CD4-positive, alpha-beta T cell treated with Interleukin-6 at 100 ng/mL for 8 hours (primary cell): ENCODE measurements at places on chromosomes 3 and 15.

GRCh38 chr3:164459521-164460151 is 618.7 kb downstream of the SI start:
- DNase-seq: no peak

GRCh38 chr3:134790065-134790464 is 5.0 kb upstream of the EPHB1 start:
- DNase-seq: no peak

- DNase-seq: no peak
Measured at GRCh38 chr15:59438625-59439290, 772 bp downstream of the FAM81A start.

DNA sequence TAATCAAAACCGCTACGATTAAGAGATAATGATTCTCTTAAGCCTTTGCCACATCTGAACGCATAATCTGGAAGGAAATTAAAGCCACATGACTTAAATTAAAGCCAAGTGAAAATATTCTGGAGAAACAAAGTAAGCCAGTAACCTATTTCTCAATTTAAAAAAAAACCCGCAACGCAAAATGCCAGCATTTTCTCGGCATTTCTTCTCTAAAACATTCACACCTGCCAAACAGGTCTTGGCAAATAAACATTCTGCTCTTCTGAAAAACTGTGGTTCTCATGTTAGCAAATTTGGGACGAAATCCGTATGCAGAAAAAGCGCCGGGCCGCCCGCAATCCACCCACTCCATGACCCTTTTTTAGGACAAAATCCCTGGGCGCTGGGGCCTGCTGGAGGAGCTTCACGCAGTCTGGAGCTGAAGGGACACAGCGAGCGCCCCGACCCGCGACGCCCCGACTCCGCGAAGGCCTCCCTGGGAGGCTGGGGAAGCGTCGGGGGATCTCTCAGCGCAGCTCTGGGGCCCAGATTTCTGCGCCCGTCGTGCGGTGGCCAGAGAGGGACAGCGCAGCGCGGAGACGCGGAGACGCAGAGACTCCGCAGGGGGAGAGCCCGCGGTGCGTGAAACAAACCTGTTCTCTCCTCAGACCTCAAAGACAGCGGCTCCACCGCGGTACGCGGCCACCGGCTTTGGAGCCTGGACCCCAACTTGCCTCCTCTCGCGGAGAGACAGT is 471 bp downstream of the NKIRAS1 start:
- no peak for DNase-seq

- no peak for DNase-seq
Measured at GRCh38 chr15:29736744-29737020, 85.6 kb downstream of the TJP1 start.

DNA sequence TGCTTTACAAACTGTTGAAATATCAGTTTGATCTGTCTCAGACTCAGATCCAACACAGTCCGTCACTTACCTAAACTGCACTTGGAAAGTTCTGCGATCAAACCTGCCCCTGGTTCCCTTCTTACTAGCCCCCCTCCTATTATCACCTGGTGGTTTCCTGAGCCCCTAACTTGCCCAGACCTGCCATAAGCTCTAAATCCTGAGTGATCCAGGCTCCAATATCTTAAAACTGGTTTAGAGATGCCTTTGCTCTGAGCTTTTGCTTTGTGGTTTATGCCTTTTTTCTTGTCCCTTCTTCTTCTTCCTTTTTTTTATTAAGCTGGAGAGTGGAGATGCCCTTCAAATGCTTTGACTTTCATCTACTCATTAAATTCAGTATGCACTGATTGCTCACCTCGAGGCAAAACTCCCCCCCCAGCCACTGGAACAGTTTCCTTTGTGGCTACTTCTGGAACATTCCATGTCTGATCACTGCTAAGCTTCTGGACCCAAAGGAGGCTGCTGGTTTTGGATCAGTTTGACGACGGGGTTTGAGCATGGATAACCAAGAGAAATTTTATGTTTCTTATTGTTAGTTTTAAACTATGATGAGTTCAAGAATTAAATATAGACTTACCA is 3.5 kb upstream of the ITGB5 start:
- no peak for DNase-seq

GRCh38 chr3:194893121-194893987 is 207.7 kb downstream of the FAM43A start:
- DNase-seq: no peak

DNA sequence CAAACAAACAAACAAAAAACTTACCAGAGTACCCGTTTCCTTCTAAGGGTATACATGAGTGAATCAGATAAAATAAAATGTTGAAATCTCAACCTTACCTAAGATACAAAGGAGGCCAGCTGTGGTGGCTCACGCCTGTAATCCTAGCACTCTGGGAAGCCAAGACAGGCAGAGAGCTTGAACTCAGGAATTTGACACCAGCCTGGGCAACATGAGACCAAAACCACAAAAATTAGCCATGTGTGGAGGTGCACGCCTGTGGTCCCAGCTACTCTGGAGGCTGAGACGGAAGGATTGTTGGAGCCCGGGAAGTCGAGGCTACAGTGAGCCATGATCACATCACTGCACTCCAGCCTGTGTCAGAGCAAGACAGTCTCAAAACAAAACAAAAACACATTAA is 11.0 kb upstream of the FAM219B start:
- DNase-seq: no peak

GRCh38 chr15:54772663-54773062 is 424.1 kb downstream of the RSL24D1 start:
- DNase-seq: no peak

- DNase-seq: no peak
Measured at GRCh38 chr3:148238421-148238821, 459.3 kb upstream of the AGTR1 start.

DNA sequence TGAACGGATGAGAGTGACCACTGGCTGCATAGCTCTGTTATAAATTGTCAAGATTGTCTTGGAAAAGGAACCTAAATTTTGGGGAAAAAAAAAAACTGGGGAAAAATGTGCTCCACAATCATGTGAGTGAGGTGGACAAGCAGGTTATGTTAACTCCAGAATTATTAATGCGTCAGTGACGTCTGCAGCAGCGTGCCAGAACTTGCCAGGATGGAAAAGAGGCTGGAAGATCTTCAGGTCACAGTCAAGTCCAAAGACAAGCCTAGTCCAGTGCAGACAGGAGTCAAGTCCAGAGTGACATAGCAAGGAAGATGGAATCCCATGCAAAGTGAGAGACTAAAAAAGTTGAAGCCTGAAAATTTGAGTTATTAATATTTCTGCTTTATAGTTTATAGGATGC is 140.6 kb downstream of the RYR3 start:
- no peak for DNase-seq

GRCh38 chr3:134216191-134216764 is 34.4 kb downstream of the RYK start:
- no peak for DNase-seq

- DNase-seq: no peak
Measured at GRCh38 chr15:74408815-74409214, 24.9 kb downstream of the SEMA7A start.

DNA sequence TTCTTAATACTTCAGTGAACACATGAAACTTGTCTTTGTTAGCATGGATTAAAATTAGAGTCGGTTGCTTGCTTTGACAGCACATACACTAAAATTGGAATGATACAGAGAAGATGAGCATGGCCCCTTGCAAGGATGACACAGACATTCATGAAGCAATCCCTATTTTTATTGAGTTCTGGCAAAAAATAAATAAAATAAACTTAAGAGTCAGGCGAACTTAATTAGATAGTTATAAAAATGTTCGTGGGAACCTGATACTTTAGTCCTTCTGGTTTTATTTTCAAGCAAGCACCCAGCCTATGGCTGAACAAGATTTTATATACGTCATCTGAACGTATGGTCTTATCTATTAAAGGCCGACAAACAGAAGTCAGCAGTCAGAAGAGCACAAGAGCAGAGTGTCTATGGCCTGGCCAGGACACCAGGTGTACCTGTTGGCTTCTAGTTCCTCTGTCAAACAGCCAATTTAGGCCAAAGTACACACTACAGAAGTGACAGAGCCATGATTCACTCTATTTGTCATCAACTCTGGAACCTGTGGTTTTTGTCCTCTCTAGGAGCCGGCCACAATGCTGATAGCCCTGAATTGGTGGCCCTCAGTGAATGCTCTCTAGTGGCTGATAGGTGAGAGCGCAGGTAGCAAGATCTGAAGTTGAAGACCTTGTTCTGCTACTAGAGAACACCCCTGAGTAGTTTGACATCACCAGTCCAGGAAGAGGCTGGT is 64.3 kb downstream of the LEO1 start:
- no peak for DNase-seq

GRCh38 chr3:78258798-78259197 is 1218.9 kb downstream of the ROBO2 start:
- no peak for DNase-seq

- no peak for DNase-seq
Measured at GRCh38 chr3:162302983-162303624, 806.5 kb downstream of the OTOL1 start.

DNA sequence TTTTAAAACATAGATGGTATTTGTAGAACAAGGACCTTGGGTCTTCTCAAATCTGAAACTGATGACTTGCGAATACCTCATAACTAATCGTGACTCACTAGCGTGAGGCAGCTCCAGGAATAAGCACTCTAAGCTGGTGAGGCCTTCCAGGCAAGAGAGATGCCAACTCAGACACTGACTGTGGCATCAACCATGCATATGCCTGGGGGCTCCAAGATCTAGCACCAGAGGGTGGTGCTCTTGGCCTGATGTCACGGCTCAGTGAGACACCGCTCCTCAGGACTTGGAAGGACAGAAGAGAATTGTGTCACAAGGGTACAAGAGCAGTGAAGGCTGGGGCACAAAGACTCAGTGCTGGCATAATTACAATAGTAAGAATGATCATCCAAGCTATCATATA is 125.0 kb upstream of the TRIM42 start:
- no peak for DNase-seq

DNA sequence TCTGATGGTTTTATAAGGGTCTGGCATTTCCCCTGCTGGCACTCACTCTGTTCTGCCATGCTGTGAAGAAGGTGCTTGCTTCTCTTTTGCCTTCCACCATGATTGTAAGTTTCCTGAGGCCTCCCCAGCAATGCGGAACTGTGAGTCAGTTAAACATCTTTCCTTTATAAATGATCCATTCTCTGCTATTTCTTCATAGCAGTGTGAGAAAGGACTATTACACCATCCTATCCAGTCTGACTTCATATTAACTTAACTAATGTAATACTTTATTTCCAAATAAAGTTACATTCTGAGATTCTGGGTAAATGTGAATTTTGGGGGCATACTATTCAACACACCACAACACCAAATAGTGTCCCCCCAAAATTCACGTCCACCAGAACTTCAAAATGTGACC is 22.2 kb upstream of the MAP3K13 start:
- DNase-seq: no peak

DNA sequence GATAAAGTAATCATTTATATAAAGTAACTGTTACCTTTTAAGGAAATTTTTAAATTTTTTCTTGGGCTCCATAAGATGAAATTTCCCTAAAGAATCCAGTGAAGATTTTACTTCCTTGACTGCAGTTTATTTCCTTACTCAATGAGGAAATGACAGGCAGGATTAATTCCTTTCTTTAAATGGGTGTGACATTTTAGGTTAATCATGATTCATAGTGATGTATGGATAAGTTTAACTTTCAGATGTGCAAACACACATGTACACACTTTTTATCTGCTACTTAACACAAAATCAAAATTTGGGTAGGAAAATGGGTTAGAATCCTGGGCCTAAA is 11.2 kb upstream of the LEO1 start:
- DNase-seq: no peak

GRCh38 chr3:16548721-16549120 is 35.2 kb upstream of the RFTN1 start:
- DNase-seq: no peak

DNA sequence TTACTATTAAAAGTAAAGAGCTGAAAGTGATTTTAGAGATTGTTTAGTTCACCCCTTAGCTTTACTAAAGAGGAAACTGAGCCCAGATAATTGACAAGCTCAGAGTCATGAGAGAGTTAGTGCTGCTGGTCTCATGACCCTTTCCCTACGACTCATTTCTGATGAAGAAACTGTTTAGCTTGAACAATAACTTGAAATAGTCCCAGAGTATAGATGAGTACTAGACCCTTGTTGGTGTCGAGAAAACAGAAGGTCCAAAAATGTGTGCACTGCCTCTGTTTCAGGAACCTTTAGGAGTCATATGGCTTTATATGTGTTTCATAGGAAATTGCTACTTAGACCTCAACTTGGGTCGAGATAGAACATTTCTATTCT is 58.2 kb downstream of the IL16 start:
- DNase-seq: no peak

DNA sequence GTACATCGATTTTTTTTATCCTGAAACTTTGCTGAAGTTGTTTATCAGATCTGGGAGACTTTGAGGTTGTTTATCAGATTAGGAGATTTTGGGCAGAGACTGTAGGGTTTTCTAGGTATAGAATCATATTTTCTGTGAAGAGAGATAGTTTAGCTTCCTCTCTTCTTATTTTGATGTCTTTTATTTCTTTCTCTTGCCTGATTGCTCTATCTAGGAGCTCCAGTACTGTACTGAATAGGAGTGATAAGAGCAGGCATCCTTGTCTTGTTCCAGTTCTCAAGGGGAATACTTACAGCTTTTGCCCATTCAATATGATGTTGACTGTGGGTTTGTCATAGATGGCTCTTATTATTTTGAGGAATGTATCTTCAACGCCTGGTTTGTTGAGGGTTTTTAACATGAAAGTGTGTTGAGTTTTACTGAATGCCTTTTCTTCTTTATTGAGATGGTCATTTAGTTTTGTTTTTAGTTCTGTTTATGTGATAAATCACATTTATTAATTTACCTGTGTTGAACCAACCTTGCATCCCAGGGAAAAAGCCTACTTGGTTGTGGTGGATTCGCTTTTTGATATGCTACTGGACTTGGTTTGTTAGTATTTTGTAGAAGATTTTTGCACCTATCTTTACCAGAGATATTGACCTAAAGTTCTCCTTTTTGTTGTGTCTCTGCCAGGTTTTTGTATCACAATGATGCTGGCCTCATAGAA is 14.9 kb upstream of the DNAAF4 start:
- DNase-seq: no peak

DNA sequence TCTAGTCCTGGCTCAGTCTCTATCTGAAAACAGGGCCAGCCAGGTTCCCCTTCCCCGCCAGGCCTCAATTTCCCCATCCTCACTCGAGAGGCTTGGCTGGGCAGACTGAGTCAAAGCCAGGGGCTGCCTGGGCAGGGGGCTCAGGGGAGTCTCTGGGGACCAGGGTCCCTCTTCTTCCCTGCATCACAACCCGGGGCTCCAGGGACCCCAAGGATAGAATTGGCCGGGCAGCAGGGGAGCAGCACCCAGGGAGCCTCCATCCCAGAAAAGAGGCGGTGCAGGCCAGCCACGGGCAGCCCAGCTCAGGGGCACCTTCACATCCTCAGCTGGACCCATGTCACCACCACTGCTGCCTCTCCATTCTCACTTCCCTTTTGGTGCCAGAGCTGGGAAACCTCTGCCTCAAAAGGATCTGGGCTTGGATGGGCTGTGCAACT is 13.3 kb upstream of the PLXND1 start:
- no peak for DNase-seq

- no peak for DNase-seq
Measured at GRCh38 chr3:133992381-133992780, 37.3 kb downstream of the SLCO2A1 start.

- DNase-seq: no peak
Measured at GRCh38 chr15:27768732-27769475, 330.2 kb downstream of the OCA2 start.
